Tibial nerve (tissue), 4 donors: ENCODE measurements at places on chromosomes 13 and 19.

GRCh38 chr19:29940971-29941585 is 961 bp upstream of the URI1 start:
- no peak overlapping the region for H3K4me3 ChIP-seq
- H3K27ac ChIP-seq: no peak overlapping the region
- H3K27me3 ChIP-seq: no peaks in the 10 kb centered on the region
- no peaks in the 10 kb centered on the region for H3K36me3 ChIP-seq

DNA sequence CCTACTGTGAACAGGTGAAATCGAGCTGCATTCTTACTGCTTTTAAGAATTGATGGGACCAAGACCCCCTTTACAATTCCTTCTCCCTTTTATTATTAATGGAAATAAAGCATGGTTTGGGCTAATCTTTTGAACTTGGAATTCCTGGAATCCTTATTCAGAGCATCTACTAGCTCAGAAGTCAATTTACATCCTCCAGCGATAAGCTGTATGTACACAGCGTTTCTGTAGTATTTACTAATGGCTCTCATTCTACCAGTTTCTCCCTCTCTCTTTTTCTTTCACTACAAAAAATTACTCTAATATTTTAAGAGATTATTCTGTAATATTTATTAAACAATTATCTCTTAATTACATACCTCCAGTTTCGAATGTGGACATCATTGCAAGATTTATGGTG is 31.5 kb downstream of the FREM2 start:
- no peak for DNase-seq
- no peak overlapping the region for H3K27ac ChIP-seq
- H3K36me3 ChIP-seq: no peaks in the 10 kb centered on the region
- no peak overlapping the region for H3K4me3 ChIP-seq
- no peaks in the 10 kb centered on the region for H3K4me1 ChIP-seq

DNA sequence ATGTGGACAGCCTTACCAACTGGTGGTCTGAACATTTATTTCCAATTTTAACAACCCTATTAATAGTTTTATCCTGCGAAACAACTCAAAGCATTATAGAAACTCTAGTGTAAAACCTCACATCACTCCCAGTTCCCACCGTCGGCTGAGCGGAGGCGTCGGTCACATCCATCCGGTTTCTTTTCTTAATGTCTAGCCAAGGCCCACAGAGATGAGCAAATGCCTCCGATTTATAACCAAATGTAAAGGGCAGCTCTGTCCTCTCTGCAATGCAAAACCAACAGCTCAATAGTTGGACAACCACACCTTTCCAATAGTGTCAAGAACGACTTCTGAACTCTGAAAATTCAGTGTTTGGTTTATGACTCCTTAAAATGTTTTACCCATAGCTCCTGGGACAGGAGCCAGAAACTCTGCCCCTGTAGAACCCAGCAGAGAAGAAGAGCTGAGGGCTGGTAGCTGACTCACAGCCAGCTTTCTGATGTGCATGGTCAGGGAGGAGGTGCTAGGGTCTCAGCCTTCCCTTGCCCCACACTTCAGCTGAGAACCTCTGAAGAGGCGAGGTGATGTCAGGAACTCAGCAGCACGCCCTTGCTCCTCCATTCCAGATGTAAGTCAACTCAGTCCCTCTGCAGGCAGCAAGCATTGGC is 90.2 kb upstream of the UQCRFS1 start:
- no peaks in the 10 kb centered on the region for H3K36me3 ChIP-seq
- H3K27me3 ChIP-seq: peaks cover 3% of the 10 kb centered on the region
- H3K27ac ChIP-seq: no peak overlapping the region
- no peaks in the 10 kb centered on the region for H3K4me1 ChIP-seq
- no peak for DNase-seq
- H3K4me3 ChIP-seq: no peak overlapping the region

DNA sequence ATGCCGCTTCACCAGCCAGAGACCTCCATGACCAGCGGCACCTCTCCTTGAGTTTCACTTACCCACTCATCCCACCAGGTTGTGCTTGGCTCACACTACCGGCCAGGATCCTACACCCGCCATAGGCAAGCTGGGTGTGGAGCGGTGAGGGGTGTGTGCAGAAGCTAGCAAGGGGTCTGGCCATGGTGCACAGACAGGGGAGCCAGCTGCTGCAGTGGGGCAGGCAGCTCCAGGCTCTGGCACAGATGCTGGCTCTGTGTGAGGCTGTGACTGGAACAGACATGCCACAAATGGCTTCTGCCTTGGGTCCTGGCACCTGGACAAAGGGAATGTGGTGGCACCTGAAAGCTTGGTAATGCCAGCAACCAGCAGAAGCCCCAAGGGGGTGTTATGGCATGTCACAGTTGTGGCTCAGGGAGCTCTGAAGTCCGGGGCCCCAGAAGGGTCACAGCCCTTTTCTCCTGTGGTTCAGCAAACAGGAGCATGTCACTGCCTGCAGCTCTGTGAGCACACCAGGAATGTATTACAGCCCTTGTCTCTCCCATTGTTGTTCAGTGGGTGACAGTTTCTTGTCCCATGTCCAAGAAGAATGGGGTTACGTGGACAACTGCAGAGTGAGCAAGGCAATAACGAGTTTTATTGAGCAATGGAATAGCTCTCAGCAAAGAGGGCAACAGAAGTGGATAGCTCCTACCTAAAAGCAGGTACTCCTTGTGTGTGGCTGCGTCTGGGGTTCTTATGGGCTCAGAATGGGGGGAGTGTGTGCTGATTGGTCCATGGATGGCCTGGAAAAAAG is 2791.0 kb upstream of the PCDH20 start:
- no peaks in the 10 kb centered on the region for H3K36me3 ChIP-seq
- no peak overlapping the region for H3K4me3 ChIP-seq
- no peaks in the 10 kb centered on the region for H3K27me3 ChIP-seq
- H3K27ac ChIP-seq: no peak overlapping the region
- H3K4me1 ChIP-seq: no peaks in the 10 kb centered on the region

DNA sequence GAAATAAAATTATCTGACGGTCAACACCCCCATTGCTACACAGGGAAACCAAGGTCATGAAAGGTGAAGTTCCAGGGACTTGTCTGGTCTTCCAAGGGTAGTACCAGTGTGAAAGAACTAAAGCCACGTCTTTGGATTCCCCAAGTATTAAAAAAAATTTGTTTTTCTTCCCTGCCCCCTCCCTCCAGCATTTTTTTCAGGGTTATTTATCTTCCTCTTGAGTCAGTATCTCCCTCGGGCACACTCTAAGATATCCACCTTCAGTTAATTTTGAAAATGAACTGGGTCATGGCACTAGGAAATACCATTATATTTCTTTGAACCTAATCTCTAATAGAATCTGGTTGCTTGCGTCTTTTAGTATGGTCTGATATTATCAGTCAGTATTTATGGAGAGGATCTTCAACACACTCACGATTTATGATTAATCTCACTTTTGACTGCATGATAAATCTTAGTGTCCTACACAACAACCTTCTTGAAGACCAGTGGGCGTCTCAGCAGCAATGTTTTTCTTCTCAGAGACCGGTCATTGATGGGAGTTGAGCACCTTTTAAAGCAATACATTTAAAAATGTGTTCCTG is 9.1 kb downstream of the ATP8A2 start:
- no peaks in the 10 kb centered on the region for H3K4me1 ChIP-seq
- DNase-seq: no peak
- no peaks in the 10 kb centered on the region for H3K36me3 ChIP-seq

GRCh38 chr13:37878921-37879320 is 9.3 kb upstream of the TRPC4 start:
- peaks cover 3% of the 10 kb centered on the region for H3K27me3 ChIP-seq
- H3K27ac ChIP-seq: no peak overlapping the region
- no peak overlapping the region for H3K4me3 ChIP-seq
- no peaks in the 10 kb centered on the region for H3K36me3 ChIP-seq
- H3K4me1 ChIP-seq: no peaks in the 10 kb centered on the region
